Left cardiac atrium (tissue), 4 donors: ENCODE measurements at places on chromosomes 3 and 15. TPM values are rescaled to one million over a fixed set of nuclear protein-coding genes. Genes with fewer than 3 reads are reported as not detected.

Gene GXYLT2
- total RNA-seq, result 27.4 TPM

Gene SEMA3G
- 13.7 TPM for total RNA-seq

- peak; percentile 48 for DNase-seq
These were observed 82.1 kb downstream of the CGNL1 start for GRCh38 chr15:57458356-57458781.

DNA sequence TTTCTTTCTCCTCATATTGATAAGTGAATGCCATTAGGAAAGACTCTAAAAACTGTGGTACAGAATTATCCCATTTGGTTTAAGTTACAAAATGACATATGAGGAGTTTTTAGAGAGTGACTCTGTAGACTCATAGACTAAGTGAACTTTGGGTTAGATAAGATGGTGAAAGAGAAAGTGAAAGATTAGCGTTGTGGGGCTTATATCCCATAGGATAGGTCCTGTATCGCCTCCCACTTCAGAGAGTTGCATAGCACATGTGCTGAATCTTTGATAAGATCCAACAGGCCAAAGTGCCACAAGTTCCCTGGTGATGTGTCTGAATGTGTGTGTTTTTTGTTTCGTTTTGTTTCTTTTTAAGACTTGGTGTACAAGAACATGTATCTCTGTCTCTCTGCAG lies 666.9 kb downstream of the MECOM start:
- DNase-seq, result no peak

DNA sequence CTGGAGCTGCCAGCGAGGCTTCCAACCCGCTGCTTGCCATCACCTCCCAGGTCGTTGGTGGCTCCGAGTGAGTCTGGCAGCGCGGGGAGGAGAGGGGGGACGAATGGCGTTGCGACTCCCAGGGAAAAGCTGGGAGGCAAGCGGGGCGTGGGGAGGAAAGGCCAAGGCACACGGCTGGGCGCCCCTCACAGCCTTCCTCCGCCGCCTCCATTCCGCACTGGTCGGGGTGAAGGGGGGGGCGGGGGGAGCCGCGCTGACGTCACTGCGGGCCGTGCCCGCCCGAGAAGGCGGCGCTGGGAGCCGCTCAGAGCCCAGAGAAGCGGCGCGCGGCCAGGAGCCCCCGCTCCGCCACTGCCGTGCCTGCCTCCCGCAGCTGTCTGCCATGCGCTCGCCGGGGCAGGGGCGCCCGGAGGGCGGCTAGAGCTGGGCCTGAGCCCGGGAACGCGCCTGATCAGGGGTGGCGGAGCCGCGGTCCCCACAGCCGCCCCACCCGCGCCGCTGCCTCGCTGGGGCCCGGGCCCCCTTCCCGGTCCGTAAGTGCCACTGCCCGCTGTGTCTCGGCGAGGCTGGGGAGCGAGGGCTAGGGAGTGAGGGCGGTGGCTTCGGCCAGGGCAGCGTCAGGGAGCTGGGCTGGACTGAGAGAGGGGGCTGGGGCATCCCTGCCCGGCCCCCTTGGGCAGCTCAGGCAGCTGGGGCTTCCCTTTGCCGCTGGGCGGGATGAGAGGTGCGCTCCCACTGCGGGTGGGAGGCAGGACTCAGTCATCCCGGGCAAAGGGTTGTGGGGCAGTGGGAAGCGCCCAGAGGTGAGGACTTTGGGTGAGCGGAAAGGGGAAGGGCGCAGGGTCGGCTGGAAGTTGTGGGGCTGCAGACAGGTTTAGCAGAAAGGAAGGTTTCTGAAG lies 27.8 kb upstream of the POLG start:
- DNase-seq, result no peak

DNA sequence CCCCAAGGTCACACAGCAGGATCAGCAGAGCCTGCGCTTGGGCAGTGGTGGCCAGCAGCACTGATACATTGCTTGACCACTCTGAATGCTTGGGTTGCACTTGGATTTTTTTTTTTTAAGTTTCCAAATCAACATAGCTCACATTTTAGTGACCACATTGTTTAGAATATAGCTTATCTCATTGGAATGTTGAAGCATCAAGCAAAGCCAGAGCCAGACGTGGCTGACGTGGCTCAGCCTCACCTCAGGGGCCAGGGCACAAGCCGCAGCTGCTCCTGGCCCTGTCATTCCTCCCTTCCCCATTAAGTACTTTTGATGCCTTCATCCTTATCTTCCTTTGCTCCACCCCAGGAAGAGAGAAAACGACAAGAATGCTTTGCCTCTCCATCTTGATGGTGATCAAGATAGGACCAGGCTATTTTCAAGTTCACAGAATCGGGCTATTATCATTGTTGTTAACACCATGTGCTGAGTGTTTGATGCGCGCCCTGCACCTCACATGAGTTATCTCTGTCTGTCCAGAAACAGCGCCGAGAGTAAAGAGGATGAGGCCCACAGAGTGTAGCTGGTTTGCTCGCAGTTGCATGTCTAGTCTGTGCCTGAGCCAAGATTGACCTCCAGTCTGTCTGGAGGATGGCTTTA lies 75.8 kb downstream of the AAGAB start:
- no peak for DNase-seq

Gene GNAT1
- not detected for total RNA-seq

DNA sequence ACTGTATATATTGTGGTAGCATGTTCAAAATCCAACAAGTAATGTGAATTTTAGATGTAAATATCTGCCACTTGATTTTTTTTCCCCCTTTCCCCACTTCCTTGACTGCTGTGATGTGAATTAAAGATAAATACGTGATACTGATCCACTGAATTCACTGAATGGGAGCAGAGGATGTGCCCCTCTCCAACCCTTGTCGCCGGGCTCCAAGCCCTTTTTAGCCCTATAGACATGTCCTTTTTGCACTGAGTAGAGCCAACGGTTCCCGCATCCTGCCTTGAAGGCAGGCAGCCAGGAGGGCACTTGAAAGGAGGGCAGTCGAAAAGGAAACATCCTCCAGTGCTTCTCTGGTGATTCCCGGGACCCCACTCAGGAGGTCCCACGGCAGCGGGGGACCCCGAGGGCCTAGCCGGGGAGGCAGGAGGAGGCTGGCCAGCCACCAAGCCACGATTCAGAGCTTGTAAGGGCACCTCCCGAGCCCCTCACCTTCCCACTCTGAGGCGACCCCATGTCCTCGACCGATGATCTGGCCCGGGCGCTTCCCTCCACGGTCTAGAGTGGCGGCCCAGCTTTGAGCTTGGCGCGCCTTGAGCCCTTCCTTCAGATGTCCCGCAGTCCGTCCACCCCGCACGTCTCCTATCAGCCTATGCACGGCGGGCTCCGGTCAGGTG lies 901 bp upstream of the MANF start:
- DNase-seq, result peak; percentile 57

DNA sequence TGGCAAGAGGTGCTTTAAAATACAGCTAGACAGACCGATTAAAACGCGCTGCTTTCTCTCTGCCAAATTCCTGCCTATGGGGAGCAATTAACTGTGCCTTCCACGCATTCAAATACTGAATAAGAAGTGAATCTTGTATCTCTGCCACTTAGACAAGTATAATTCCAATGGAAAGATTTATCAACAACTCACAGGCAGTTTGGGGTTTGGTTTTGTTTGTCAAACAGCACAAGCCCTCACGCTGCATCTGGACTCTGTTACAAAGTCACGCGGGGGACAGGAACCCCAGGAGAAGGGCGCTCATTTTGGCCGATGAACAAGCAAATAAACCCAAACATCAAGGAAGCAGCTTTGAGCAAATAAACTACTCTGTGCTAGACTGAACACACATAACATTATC lies 61.8 kb upstream of the TMCO5A start:
- no peak for DNase-seq

Gene ROPN1B
- 1.8 TPM for total RNA-seq

- no peak for DNase-seq
These were observed 617.7 kb upstream of the NR2F2 start for GRCh38 chr15:95712785-95713184.

Gene LRRC49
- 33.0 TPM for total RNA-seq

Gene MAP1A
- 24.5 TPM for total RNA-seq

Gene TERC
- total RNA-seq, result 1.7 TPM

Gene ZDHHC3
- 45.5 TPM for total RNA-seq

Gene EIF4E3
- 40.0 TPM for total RNA-seq

DNA sequence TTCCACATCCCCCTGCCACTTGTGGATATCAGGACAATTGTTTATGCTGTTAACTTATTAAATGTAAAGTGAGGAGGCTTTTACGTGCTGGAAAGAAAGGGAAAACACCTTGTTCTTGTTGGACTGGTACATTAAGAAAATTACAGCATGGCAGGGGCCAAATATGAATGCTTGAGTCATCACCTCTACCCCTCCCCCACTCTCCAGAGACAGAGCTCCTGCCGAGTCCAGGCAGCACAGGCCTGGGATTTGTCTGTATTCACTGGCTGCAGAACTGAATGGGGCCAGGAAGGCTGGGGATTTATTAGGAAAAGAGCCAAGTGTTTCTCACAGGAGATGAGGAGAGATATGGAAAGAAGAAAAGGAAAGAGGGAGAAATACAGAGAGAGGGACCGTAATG lies 308.9 kb downstream of the EPHB1 start:
- DNase-seq, result no peak

DNA sequence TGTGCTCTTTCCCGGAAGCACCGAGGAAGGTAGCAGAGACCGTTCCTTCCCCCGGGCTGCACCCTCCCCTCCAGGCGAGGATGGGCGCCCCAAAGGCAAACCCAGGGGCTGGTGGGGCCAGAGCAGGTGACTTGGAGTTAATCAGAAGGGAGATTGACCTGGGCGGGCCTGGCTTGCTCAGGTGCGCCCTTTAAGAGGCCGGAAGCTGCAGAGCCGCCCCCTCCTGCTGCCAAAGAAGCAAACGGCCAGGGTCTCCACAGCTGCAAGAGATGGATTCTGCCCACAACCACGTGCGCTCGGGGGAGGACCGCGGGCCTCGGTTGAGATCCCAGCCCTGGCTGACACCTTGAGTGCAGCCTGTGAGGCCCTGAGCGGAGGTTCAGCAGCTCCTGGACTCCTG lies 218.2 kb upstream of the NAALADL2 start:
- DNase-seq, result no peak

- no peak for DNase-seq
These were observed 659.1 kb downstream of the GRM7 start for GRCh38 chr3:7520059-7520458.

- DNase-seq, result no peak
These were observed 23.4 kb upstream of the ZFAND6 start for GRCh38 chr15:80036071-80036470.

DNA sequence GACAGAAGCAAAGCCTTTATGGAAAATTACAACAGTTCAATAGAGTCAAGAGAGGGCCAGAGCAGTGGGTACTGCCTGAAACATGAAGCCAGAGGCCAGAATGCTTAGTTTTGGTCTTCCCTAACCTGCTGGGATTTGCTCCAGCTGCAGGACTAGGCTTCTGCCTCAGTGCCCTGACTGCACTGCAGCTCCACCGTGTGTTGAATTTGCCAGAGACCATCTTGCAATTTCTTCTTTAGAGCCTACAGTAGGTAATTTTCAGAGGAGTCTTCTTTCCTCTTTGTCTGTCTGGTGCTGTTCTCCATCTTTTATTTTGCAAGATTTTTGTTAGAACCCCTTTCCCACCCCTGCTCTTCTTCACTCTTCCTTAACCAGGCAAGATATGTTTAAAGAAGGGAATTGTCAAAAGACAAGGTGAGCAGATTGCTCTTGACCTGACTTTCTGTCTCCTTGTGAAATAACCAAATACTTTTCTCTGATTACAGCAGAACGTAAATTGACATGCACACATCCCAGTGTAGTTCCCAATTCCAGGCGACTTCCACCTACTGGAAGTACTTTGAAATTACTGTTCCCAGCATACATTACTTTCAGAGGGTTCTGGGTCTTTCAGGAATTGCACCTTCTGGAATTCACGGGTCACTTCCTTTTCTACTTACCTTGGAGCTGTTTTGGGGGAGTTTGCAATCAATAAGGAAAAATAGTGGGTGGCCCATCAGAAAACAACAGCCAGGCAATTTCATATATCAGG lies 161.2 kb downstream of the MINAR1 start:
- DNase-seq, result no peak

GRCh38 chr3:111621535-111621934 lies 26.4 kb upstream of the ZBED2 start:
- no peak for DNase-seq

GRCh38 chr15:63401714-63402497 lies 20.3 kb upstream of the CA12 start:
- DNase-seq, result no peak

- no peak for DNase-seq
These were observed 24.4 kb downstream of the SLC2A2 start for GRCh38 chr3:171001957-171002694.

Gene AMOTL2
- 59.3 TPM for total RNA-seq

GRCh38 chr3:115800489-115801075 lies 177.3 kb downstream of the GAP43 start:
- no peak for DNase-seq

- DNase-seq, result no peak
These were observed 167.9 kb downstream of the CNTN4 start for GRCh38 chr3:2266606-2267005.

DNA sequence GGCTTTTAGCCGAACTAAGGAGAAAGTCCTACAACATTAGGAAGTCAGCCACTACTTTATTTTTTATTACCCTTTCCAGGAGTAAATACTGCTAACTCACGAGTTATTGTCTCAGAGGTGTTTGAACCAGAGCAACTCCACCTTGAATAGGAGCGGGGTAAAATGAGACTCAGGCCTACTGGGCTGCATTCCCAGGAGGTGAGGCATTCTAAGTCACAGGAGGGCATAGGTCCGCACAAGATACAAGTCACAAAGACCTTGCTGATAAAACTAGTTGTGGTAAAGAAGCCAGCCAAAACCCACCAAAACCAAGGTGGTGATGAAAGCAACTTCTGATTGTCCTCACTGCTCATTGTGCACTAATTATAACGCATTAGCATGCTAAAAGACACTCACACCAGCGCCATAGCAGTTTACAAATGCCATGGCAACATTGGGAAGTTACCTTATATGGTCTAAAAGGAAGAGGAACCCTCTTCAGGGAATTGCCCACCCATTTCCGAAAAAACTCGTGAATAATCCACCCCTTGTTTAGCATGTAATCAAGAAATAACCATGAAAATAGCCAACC lies 555.9 kb downstream of the IGSF11 start:
- DNase-seq, result no peak

DNA sequence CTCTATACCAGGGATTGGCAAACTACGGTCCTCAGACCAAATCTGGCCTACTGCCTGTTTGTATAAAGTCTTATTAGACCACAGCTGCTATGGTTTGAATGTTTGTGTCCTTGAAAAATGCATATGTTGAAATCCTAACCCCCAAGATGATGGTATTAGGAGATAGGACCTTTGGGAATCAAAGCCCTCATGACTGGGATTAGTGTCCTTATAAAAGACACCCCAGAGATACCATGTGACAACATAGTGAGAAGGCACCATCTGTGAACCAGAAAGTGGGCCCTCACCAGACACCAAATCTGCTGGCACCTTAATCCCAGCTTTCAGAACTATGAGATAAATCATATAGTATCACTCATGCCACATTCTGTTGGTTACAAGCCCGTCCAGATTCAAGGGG lies 7.4 kb downstream of the HMCES start:
- no peak for DNase-seq

- no peak for DNase-seq
These were observed 387.4 kb upstream of the ROBO2 start for GRCh38 chr3:76652524-76652923.
